Bone marrow (tissue), 2 donors: ENCODE measurements at places on chromosomes 5 and 9.

GRCh38 chr5:109743770-109744212 lies 54.1 kb downstream of the MAN2A1 start:
- no peak for DNase-seq

DNA sequence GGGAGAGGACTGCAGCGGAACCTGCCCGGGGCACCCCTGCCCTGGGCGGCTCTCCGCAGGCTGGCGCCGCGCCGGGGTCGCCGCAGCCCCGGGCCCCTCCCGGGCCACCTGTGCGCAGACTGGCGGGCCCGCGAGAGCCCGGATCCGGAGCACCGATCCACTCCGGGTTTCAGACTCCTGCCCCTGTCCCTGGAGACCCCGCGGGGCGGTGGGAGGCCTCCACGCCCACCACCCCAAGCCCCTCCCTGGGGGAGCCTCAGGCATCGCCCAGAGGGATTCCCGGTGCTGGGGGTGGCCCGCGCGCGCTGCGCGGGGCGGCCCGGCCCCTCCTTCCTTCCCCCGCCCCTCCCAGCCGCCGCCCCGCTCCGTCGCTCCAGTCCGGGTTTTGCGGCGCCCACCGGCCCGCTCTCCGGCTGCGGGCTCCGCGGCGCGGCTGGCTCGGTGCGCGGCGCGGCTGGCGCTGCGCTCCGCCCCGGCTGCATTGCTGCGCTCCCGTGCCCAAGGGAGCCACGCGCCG lies at the start of gene UNC5A:
Gene UNC5A, plus strand, starts transcription at position 479 of the 517 bp plus-strand sequence. CDS start 192 bp downstream, outside the sequence.
- no peak for DNase-seq

GRCh38 chr9:135135171-135135928 lies 47.9 kb downstream of the OLFM1 start:
- no peak for DNase-seq

- DNase-seq: no peak
Observed at GRCh38 chr9:132144708-132145365, 17.0 kb upstream of the NTNG2 start.

GRCh38 chr9:106655966-106656365 lies 207.0 kb upstream of the ZNF462 start:
- DNase-seq: no peak

GRCh38 chr9:120377268-120378159 lies 202.5 kb downstream of the CDK5RAP2 start:
- DNase-seq: no peak

GRCh38 chr9:75979362-75979761 lies 88.9 kb downstream of the PCSK5 start:
- no peak for DNase-seq

GRCh38 chr9:72695365-72695764 lies 174.0 kb downstream of the TMC1 start:
- DNase-seq: no peak

- DNase-seq: no peak
Observed at GRCh38 chr9:94084314-94084713, at the start of gene PTPDC1. Gene PTPDC1, plus strand, starts transcription at chr9:94084464. Its CDS starts 67 bp downstream, at chr9:94084531.

GRCh38 chr9:92989561-92989960 lies 42.2 kb downstream of the FGD3 start:
- DNase-seq: no peak

DNA sequence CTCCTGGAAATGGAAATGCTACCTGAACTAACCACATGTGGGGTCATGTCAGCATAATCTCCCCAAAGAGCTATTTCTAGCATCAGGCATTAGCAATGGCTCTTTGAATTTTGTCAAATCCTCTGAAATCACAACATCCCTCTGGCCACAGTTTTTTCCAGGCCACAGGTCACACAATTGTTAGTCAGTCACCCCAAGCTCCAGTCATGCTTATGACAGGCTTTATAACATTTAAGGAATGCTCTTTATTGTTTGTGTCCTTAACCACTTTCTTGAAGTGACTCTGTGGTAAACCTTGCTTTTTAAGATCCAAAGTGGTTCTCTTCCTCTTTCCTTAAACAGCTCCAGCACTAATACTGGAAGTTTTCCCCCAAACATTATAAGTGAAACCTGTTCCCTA lies 169.2 kb upstream of the HMHB1 start:
- DNase-seq: no peak

DNA sequence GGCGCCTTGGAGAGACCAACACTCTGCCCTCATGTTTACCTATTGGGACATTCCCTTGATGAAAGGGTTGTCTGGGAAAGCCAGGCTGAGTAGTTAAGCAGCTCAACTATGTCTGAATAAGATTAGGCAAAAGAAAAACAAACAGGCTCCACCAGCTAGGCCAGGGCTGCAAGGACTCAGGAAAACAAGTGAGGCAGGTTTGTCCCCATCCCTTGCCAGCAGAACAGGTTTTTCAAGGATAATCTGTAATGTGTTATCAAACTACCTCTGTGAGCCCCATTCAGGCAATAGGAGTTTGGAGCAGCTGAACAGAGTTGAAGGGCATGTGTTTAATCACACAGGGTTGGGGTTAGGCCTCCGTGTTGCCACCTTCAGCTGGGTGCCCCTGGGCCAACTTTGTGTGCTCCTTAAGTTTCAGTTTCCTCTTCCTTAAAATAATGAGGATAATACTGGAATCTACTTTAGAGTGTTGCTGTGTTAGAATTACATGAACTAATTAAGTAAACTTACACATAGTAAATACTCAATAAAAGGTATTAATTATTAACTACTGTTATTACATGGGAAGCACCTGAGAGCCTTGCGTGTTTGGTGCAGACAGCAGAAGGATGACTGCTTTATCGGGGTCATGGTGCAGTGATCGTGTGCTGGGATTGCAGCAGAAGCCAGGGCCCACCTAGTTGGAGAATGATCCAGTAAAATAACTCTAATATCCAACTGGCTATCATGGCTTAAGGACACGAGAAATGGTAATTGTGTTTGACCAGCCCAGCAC lies 72.1 kb upstream of the ATP10B start:
- no peak for DNase-seq

- no peak for DNase-seq
Observed at GRCh38 chr5:149702934-149703646, 27.0 kb upstream of the PPARGC1B start.

DNA sequence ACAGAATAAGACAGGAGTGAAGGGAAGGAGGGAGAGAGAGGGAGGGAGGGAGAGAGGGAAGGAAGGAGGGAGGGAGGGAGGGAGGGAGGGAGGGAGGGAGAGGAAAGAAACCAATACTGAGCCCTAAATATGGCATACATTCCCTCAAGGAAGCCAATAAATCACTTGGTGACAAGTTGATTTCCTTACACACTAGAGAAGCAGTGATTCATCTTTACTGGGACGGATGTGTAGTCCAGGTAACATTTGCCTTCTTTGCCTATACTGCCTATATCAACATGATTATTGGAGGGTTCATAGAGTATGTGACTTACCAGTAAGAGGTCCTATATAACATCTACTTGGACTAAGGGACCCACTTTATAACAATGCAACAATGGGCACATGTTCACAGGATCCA lies 83.2 kb downstream of the TRIM36 start:
- DNase-seq: no peak

DNA sequence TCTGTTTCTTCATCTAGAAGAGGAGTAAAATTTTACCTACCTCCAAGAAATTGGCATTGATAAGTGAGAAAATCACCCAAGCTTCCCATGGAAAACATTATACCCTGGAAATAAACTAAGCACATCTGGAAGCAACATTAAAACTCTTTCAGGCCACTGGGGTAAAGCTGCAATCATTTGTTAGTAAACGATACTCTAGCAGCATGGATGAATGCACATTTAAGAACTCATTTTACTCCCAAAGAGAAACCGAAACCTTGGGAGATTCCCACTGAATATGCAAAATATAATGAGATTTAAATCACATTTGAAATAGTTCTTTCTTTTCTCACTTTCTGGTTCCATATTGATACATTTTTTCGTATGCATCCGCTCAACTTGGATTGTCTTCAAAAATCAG lies 467.5 kb downstream of the EFNA5 start:
- no peak for DNase-seq

DNA sequence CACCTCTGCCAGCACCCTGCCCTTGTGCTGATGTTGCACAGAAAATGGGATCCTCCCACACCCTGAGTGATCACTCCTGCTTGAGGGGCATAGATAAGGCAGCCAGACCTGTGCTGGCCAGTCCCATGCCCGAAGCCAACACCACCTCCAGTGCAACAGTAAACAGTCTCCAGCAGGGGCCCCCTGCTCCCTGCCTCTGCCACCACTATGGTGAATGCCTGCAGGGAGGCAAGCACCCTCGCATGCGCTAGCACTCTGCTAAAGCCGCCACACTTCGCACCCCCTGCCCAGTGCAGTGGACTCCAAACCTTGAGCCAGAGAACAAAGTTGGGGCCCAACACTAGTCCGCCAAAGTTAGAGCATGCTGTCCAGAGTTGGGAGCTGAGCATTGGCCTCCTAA lies 118.7 kb downstream of the PJA2 start:
- DNase-seq: no peak

- DNase-seq: peak; percentile 8
Observed at GRCh38 chr5:161546470-161547301, at the start of gene GABRB2. Gene GABRB2, minus strand, starts transcription at chr5:161546725. Its CDS starts 82 bp downstream, at chr5:161546643.

DNA sequence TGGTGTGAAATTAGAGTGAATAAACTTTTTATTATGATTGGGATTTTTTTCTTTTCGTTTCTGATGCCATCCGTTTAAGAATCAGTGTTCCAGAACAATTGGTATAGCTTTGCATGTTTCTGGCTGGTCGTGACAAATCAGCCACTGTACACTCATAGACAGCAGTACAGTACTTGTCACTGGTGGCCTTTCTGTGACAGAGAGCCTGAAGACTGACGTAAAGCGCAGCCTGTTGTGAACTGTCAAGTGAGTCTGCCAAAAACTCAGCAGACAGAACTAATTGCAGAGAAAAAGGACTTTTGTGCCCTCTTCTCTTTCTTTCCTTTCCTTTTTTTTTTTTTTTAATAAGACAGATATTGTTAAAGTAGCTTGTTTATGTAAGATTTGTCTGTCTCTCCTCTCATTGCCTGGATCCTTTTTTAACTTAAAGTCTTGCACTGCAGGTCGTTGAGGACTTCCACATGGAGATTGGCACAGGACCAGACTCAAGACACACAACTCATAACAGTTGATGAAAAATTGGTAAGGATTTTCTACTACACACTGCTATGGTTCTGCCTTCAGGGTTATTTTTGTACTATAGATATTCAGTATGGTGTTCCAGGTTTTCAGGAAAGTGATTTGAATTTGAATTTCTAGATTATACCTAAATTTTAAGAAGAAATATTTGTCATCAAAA lies 42.7 kb downstream of the NDUFS4 start:
- no peak for DNase-seq

DNA sequence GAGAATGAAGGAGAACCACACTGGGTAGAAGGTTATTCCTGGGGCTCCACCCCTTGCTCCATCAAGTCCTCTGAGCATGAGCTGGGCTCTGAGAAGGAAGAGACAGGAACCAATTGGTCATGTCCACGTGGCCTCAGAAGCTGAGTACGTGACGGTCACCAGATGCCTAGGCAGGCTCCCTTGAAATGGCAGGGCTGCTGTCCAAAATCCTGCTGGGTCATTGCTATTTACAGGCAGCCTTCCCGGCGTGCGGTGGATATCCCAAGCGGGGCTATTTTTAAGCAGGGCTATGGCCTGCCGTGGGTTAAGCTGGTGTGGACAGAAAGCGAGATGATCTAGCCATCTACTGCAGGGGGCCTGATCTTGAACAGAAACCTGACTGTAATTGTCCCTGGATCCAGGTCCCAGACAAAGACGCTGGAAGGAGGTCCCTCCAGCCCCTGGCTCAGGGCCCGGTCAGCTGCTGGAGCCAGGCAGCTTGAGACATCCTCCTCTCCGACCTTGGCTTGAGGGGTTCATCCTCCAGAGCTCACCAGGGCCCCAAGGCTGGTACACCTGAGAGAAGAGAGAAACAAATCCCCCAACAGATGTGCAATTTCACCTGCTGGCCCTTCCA lies 550 bp upstream of the CKMT2 start:
- DNase-seq: no peak
